Sigmoid colon (tissue), 7 donors: ENCODE measurements at places on chromosomes 16 and 17. TPM values are rescaled to one million over a fixed set of nuclear protein-coding genes. Genes with fewer than 3 reads are reported as not detected.

The HS3ST3B1 gene
- polyA plus RNA-seq = 0.60 TPM

The CSH2 gene
- polyA plus RNA-seq = not detected

The GABARAP gene
- 1,215 TPM for polyA plus RNA-seq

The PRR29 gene
- polyA plus RNA-seq = 0.60 TPM

- DNase-seq = peak; percentile 42
Measured at GRCh38 chr17:11318207-11318606, 77.2 kb downstream of the SHISA6 start.

DNA sequence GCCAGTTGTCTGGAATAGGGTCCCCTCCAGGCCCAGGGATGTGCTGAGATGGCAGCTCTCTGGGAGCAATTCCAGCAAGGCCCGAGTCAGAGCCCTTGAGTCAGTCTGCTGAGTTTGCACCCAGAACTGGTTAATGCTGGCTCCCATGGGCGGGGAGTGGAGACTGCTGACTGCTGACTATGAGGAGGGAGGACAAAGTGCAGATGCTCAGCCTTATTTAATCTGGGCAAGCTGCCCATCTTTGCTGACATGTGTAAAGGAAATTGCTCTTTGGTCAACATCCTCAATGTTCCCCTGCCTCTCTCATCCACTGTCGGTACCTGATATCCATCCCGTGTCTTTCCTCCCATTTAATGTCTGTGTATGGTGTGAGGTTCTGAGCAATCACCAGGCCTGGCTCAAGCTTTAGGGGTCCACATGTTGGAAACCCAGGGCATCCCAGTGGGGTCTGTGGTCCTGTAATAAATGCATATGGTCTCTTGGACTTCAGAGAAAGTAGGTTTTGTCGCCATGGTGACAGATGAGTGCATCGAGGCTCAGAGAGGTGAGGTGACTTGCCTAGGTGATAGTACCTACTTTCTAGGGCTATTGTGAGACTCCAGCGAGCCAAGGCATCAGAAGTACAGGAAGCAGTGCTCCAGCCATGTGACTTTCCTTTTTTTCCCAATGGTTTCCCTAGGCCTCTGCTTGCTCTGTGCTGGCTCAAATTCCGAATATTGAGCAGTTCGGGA, 20.0 kb upstream of the RNF135 start:
- DNase-seq = peak; percentile 87

GRCh38 chr17:55830699-55831471, 80.0 kb downstream of the PCTP start:
- no peak for DNase-seq

DNA sequence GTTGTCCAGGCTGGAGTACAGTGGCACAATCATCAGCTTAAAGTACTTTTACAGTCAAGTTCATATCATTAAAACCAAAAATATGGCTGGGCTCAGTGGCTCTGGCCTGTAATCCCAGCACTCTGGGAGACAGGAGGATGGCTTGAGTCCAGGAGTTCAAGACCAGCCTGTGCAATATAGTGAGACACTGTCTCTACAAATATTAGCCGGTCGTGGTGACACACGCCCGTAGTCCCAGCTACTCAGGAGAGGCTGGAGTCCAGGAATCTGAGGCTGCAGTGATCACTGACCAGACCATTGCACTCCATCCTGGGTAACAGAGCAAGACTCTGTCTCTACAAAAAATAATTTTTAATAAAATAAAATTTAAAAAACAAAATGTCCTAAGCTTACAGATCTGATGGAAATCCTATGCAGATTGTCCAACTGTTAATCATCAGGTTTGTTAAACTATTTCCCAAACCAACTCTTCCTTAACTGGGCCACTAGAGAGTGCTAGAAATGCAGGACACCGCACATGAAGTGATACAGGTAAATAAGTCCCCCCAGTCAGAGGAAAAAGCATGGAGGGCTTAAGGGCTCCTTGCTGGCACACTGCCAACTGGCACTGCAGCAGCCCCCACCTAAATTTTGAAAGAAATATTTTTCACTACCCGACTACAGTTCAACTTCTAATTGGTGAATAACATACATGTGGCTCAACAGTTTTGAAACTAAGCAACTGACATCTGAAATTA, 2.8 kb downstream of the USP22 start:
- DNase-seq = peak; percentile 71

DNA sequence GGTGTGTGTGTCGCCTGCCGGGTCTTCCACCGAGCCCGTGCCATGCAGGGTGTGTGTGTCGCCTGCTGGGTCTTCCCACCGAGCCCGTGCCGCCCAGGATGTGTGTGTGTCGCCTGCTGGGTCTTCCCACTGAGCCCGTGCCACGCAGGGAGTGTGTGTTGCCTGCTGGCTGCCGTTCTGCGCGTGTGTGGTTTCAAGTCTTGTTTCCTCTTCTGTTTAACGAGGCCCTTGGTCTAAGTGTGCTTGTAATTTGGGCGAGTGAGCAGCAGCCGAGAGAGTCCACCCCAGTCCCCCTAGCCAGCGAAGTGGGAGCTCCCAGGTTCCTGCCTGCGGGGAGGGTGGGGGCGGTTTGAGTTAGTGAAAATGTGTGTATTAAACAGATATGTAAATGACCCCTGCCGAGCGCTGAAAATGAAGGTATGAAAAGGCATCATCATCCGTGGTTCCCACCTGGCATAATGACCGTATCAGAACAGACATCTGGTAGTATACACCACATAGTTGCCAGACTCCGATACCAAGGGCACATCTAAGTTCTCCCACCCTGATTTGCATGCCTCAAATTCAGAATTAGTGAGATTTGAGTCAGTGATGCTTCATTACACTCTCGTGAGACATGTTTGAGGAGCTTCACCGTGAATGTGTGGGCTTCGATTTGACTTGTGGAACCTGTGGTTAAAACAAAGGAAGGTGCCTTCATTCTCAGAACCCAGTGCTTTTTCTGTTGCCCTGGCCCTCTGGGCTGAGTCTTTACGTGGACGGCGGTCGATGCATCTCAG, 114.5 kb upstream of the CHMP6 start:
- no peak for DNase-seq

DNA sequence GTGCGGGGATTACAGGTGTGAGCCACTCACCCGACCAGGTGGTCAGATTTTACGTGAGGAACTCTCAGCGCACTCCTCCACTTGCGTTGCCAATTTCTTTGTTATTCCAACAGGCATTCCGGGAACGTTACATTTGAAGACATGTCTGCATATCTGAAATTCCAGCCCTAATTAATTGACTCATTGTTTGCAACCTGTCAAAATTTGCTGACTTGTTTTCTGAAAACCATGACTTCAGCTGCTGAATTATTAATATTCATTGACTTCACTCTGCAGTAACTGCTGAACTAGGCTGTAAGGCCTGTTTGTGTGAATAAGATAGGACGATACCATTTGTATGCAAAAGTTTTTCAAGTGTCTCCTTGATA, 16.6 kb downstream of the G6PC1 start:
- DNase-seq = no peak

GRCh38 chr16:81627024-81627423, 152.1 kb upstream of the PLCG2 start:
- no peak for DNase-seq

- DNase-seq = no peak
Measured at GRCh38 chr17:82882715-82883418, 43.0 kb upstream of the ZNF750 start.

DNA sequence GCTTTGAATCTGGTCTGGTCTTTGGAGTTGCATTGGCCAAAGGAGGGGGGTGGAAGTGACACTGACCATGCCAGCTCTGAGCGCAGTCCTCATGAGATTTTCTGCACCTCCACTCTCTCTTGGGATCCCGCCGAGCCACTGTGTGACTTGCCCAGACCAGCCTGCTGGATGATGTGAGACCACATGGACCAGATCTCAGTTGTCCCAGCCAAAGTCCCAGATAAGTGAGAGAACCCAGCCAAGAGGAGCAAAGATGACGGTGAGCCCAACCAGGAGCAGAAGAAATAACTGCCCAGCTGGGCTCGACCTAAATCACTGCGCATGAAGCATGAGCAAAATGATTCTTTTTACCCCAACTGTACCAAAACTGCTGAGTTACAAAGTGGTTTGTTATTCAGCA, 96.5 kb upstream of the ERCC4 start:
- no peak for DNase-seq
